Hematopoietic multipotent progenitor cell (in vitro differentiated cells): ENCODE measurements at places on chromosomes 3 and 15.

- DNase-seq, result no peak
These were observed 124.7 kb downstream of the RPL22L1 start for GRCh38 chr3:170745211-170745718.

DNA sequence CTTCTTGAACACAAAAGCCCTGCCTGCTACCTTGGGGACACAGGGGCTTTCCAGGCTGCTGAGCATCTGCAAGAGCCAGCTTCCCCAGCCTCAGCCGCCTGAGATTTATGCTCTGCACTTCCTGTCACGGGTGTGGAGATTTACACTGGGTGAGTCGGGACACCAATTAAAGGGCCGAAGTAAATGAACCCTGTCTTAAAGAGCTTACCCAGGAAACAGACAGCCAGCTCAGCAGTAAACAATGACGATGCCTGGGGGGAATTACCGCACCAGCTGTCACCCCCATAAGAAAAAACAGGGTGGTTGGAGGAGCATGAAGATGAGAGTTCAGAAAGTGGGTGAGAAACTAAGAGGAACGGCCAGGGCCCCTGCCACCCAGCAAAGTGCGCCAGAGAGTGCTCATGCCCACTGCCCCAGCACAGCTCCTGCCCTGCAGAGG lies 37.5 kb upstream of the IQSEC1 start:
- no peak for DNase-seq

DNA sequence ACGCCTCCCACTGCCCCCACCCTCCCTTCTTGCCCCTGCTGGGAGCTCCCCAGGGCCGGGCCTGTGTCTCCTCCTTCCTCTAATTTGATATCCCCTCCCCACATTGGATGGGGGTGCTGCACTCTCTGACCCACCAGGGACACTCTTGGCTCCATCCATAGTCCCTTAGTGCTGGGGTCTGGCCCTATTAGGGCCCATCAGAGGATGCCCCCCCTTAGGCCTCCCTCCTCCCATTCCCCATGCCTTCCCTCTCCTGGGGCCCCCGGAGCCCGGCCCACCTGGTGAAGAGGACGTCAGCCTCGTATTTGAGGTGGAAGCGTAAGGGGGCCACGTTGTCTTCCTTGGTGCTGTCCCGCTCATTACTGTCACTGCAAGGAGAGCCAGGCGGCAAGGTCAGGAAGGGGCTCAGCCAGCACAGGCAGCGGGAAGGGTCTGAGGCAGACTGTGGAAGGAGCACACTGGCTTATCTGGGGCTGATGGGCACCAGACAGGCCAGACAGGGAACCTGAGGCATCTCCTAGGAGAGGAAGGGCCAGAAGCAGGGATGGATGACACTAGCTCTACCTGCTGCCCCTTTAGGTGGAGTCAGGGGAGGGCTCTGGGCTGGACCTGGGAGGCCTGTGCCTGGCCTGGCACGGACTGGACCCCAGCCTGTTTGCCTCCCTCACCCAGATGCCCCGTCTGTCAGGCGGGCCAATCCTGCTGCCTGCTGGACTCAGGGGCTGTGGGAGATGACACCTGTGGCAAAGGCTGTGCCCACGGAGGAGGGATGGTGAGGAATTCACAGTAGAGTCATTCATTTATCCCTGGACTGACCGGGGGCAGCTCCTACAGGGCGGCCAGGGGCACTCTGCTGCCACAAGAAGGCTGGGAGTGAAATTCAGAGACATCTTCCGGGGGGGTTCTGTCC lies 36.2 kb downstream of the FEM1B start:
- DNase-seq, result no peak

- DNase-seq, result peak; percentile 33
These were observed 52.8 kb downstream of the LSM3 start for GRCh38 chr3:14231145-14231990.

GRCh38 chr15:57503051-57503702 lies 88.5 kb upstream of the MYZAP start:
- no peak for DNase-seq

DNA sequence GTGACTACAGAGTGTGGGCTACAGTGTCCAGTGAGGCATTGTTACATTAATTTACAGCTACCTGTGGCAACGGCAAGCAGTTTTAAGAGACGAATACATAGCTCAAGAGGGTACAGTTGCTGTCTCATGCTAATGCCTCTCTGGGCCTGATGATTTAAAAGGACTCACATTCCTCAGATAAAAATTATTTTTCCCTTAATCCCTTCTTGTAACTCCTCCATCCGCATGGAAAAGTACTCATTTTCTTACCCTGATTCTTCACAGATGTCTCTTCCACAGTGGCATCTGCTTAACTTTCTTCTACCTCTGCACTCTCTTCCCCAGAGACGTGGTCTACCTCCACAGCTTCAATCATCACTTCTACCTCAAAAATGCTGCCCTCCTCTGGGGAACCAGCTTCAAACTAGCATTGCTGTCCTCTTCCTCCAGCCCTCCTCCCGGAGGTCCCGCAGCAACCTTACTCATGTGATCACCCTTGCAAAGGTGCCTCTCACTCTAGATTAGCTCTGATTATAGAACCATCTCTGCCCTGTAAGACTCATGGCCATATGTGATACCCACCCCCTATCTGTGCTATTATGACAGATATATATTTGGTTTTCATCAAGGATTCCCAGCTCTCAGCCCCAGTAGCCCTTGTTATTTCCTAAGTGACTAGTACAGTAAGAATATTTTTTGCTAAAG lies 21.4 kb upstream of the ABHD17C start:
- DNase-seq, result peak; percentile 17

DNA sequence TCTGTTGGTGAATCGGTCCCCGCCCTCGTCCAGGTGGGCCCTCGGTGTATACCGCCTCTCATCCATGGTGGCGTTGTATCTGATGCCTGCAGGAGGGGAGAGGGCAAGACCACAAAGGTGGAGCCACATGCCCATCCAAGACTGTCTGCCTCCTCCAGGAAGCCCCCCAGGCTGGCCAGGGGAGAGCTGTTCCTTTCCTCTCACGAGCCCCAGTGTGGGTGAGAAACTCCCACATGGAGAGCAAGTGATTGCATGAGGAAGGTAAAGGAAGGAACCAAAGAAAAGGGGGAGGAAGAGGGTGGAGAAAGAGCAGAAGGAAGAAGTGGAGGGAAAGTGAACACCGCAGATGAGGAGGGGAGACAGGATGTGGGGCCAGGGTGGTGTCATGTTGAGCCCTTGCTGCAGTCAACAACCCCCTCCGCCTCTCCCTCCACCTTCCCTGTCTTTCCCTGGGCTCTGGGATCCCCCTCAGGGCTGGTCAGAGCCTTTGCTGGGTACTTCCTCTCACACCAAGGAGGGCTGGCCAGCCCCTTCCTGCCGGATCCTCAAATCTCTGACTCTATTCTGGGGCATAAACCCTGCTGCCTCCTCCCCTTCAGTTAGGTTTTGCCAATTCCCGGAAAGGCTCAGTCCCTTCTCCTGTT lies 49.3 kb downstream of the FEM1B start:
- DNase-seq, result no peak

DNA sequence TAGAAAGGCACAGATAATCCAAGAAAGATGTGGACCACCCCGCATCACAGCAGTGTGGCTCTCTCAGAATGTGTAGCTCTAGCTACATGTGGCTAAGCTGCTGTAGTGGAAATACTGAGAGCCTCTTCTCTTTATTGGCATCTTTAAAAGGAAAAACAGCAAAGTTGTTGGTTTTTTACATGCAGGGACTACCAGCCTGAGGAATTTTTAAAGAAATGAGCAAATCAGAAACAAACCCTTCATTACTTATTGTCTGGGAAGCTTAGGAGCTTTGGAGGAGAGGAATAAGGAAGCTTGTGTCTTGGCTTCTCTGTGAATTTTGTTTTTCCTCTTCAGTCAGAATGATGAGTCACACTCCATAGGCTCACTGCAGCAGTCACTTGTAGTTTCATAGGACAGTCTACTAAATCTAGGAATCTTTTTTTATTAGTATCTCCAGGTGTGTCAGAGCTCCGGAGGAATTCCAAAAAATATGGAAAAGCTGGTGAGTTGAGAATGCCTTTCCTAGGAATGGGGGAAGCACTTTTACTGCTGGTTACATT lies 27.5 kb downstream of the POLG start:
- no peak for DNase-seq

- no peak for DNase-seq
These were observed 231.9 kb upstream of the SEMA6D start for GRCh38 chr15:47485419-47485818.

DNA sequence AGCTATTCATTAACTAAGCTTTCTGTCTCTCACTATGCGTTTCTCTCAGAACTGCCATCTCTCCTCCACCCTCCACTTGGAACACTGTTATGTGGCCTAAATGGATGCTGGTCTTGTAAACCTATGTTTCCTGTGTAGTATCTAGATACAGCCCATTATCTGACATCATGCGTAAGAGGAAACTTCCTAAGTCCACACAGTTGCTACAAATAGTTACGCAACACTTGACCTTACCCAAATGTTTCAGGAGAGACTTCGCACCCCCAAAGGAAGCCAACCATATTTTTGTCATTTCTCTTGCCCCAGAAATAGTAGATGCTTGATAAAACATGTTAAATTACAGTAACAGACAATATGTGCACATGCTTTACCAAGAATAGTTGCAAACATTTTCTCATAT lies 87.2 kb upstream of the TPRG1 start:
- no peak for DNase-seq

- DNase-seq, result no peak
These were observed 21.6 kb downstream of the BUB1B start for GRCh38 chr15:40182358-40183029.

DNA sequence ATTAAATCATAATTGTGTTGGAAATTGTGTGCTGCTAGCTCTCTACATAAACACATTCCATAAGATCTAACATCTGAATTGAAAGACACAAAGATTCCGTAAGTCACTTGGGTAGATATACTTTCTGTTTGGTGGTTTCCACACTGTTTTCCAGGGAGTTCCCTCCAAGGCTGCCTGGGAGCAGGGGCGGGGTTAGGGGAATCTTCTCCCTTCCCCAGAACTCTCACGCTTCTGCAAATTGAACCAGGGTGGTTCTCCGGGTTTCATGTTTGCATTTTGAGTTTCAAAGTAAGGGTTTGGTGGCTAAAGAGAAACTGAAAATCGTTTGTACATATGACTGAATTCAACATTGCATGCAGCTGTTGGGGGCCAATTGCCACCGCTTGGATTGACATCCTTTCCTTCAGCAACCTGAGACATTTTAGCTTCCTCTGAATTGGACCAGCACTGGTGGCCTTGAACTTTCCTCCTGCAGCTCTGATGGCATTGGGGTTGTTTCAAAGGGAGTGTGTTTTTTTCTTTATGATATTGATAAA lies 192.7 kb upstream of the FEZF2 start:
- no peak for DNase-seq

DNA sequence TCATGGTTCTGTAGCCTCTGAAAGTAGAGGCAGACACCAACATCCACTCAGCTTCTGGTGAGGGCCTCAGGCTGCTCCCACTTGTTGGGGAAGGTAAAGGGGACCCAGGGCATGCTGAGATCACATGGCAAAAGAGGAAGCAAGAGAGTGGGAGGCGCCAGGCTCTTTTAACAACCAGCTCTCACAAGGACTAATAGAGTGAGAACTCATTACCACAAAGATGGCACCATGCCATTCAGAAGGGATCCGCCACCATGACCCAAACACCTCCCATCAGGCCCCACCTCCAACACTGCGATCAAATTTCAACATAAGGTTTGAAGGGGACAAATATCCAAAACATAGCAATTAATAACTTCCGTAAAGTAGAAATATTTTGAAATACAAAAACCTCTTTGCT lies 192.3 kb downstream of the OCA2 start:
- DNase-seq, result no peak
